ENCODE measurements at places on chromosomes 3 and 15.

- DNase-seq, result no peak
Observed at GRCh38 chr3:187746059-187746441, 782 bp upstream of the BCL6 start.

GRCh38 chr3:99868311-99868646 is 50.6 kb downstream of the CMSS1 start:
- no peak for DNase-seq

GRCh38 chr15:31262901-31263671 is 63.5 kb upstream of the KLF13 start:
- DNase-seq, result no peak

DNA sequence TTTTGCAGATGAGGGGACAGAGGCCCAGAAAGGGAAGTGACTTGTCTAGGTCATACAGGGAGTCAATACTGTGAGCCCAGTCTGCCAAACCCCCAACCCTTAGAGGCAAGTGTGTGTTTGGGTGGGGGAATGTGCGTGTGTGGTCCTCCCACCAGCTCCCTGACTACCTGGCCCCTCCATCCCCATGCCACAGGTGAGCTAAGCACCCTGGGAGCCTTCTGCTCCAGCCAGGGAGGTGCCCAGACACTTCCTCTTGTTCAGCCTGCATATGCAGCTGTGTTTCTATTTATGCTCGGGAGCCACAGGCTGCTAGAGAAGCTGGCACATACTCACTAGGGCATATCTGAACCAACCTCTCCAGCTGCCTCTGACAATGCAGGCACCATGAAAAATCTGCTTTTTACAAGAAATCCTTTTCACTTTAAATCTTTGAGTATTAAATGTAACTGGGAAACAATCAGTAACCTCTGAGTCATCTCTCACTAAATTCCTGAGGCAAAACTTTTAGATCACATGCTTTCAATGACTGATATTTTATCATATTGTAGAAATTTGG is 20.7 kb downstream of the TBC1D2B start:
- no peak for DNase-seq

DNA sequence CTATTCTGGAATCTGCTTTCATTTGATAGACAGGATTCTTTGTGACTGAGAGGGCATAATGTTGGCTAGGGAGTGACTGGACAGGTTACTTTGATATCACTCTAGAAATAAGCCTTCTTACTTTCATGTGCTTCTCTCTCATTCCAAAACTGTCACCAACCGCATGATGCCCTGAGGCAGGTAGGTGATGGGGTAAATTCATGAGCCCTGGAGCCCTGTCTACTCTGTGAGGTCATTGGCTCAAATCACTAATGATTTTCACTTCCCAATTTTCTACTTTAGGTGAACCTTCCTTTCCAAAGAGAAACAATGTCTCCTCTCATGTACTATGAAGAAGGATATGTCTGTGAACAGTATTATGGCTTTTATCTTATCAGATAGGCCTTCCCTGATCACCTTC is 596.7 kb downstream of the TUSC7 start:
- DNase-seq, result no peak

GRCh38 chr15:28058082-28058481 is 41.0 kb downstream of the OCA2 start:
- no peak for DNase-seq

GRCh38 chr3:128806588-128806987 is 72.8 kb upstream of the ACAD9 start:
- no peak for DNase-seq

GRCh38 chr15:94503293-94503692 is 271.9 kb downstream of the MCTP2 start:
- DNase-seq, result no peak

- DNase-seq, result no peak
Observed at GRCh38 chr3:24377218-24377993, 117.2 kb downstream of the THRB start.

DNA sequence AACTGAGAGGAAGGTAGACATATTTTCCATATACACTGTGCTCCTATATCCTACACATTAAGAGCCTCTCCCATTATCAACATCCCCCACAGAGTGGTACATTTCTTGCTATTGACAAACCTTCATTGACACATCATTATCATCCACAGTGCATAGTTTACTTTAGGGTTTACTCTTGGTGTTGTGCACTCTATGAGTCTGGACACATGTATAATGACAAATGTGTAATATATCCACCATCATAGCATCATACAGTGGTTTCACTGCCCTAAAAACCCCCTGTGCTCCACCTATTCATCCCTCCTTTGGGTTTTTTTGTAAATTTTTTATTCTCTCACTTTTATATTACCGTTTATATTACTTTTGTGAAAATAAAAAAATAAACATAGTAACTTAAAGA is 22.2 kb upstream of the CLDN18 start:
- no peak for DNase-seq

- no peak for DNase-seq
Observed at GRCh38 chr15:39582286-39582976, 1.6 kb downstream of the THBS1 start.

DNA sequence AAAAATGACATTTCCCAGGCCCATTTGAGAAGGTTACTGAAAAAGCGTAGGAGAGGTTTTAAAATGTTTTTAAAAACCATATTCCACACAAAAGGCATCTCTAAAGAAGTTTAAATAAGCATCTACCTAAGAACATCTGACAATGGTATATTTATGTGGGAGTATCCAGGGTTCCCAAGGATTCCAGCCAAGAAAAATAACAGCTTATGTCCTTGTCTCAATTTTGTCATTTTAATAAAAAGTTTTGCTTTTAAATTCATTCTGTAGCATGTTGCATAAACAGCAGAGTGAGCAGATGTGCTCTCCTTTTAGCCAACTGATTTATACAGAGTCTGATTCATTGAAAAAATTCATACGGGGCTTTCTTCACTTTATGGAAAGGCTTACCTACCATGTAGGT is 129.9 kb downstream of the LRRC3B start:
- DNase-seq, result no peak

GRCh38 chr3:103052236-103052830 is 617.5 kb downstream of the ZPLD1 start:
- no peak for DNase-seq

GRCh38 chr3:156176048-156176447 is 55.7 kb downstream of the KCNAB1 start:
- DNase-seq, result no peak

DNA sequence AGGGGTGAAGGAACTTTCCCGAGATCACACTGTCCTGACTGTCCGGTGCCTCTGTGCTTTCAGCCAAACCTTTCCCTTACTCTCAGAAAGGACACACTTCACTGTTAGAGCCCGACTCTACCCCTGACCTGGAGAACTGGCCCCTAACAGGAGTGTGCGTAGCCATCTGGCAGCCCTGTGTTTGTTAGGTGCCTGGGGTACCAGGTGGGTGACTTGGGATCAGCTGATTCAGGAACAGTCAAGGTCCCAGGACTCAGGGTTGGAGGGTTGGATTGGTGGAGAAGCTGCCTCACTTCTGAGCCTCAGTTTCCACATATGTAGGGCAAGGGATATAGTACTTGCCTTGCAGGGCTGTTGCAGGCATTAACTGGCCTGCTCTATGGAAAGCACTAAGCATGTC is 98.3 kb upstream of the SLC6A11 start:
- no peak for DNase-seq

DNA sequence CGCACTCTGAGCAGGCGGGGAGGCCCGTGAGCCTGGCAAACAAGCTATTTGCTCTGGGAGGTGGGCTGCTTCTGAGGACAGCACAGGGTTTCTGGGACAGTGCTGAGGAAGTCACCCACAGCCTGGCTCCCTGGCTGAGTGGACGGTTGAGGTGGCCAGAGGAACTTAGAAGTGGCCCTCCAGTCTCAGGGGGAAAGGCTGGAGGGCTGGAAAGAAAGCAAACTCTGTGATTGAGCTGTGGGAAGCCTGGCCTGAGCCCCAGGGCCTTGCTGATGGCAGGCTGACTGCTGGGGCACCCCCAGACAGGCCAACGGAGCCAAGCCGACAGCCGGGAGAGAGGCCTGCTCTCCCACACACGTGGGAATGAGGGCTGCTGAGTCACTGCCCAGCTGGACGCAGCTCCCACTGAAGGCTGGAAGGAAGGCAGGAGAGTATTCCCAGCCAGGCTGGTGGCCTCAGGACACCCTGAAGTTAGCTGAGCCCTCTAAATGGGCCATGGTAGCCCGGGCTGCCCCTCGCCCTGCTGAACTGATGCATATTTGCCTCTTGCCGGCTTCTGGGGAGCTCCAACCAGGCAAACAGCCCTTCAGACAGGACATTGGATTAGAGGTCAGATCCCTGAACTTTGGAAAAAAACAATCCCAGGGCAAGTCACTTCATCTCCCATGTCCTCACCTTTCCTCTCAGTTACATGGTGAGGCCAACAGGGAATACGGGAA is 98.0 kb upstream of the TLE3 start:
- DNase-seq, result no peak

DNA sequence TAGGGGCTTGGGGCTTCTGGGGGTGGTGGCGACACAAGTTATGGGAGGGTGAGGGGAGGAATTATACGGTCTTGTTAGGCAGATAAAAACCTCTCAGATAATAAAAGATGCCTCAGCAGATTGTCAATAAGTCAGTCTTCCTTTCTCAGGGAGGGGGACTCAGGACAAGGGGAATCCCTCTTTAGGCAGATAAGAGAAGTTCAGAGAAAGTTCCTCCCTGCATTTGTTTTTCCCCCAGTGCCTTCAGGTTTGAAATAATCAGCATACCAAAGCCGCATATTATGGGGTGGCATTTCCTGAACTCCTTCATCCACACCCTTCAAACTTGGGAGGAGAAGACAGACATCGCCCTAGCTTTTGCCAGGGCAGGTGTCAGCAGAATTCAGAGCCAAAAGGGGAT is 8.5 kb downstream of the PPCDC start:
- DNase-seq, result no peak

DNA sequence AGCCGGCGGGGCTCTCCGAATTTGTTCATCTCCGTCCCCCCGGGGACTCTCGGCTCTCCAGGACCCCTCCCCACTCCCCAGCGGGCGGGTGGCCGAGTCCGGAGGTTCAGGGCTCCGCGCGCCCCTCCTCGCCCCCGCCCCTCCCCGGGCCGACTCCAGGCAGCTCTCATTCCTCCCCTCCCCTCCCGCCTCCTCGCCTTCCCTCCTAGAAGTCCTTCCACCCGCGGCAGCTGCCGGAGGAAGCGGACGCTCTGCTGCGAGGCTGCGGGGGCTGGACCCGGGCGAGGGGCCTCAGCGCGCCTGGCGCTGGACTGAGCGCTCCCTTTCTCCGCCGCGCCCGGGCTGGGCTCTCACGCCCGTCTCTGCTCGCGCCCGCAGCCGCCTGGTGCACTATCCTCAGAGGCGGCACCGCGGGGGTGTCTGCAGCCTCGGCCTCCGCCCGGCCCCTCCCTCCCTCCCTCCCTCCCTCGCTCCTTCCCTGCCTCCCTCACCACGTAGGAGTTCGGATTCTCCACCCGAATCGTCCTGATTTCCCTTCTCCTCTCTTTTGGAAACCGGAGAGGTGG is at the start of gene ROBO2:
Gene ROBO2, plus strand, starts transcription at position 494 of the 566 bp plus-strand sequence. CDS start 687 bp downstream, outside the sequence.
- DNase-seq, result no peak

GRCh38 chr3:120193554-120193953 is 91.5 kb downstream of the GPR156 start:
- no peak for DNase-seq

GRCh38 chr3:148763986-148764935 is 63.4 kb upstream of the CPB1 start:
- DNase-seq, result no peak

- no peak for DNase-seq
Observed at GRCh38 chr15:72331021-72331420, 11.1 kb upstream of the CELF6 start.

DNA sequence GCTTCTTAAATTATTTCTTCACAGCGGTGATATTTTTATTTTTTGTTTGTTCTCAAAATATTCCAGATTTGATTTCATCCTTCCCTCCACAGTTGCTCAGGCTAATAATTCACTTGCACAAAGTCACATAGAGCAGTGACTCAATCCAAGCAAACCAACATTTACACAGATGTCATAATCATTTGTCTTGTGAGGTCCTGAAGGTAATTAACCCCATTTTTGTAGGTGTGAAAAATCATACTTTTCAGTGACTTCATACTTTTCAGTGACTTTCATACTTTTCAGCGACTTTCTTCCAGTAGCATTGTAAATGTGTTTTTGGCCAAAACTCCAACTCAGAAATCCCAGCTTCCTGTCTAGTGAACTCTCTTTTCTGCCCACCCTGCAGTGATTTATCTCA is 32.1 kb downstream of the CD200 start:
- no peak for DNase-seq

DNA sequence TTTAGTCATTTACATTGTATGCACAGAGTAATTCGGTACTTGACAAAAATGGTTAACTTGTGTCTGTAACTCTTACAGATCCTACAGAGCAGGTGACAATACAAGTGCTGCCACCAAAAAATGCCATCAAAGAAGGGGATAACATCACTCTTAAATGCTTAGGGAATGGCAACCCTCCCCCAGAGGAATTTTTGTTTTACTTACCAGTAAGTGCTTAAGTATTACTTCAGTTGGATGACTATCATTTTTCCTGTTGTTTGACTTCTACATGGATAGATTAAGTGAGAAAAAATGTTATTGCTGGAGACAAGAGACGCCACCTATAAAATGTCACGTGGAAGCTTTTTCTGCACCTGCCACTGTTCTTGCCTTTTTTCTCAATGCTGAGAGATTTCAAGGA is 173.2 kb downstream of the ALCAM start:
- no peak for DNase-seq

DNA sequence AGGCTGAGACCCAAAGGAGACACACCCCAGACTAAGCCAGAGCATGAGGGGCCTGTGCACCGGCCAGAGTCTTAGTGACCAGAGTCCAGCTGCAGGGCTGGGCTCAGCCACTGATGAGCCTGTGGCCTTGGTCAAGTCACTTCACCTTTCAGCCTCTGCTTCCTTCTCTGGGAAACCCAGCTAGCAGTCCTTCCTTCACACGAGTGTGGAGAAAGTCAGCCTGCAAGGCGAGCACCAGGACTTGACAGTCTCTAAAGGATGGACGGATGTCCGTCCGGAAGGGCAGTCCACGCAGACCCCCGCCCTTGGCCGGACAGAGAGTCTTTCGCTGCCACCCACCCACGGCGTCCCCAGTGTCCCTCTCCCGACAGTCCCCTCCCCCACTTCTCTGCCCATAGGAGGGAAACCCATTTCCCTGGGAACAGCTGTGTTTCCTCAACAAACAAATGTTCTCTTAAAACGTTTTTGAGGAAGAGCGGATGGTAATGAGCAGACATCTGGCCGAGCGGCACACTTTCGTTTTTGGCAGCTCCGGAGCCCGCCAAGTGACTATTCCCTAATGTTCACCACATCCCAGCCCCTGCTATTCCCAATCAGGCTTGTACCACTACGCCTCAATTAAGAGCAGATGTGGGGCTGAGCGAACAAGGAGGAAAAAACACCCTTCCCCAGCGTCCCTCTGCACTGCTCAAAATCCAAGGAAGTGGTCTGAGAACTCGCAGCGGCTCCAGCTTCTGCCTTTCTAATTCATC is 129.1 kb upstream of the SMAD3 start:
- DNase-seq, result no peak

GRCh38 chr3:3699816-3700633 is 99.2 kb upstream of the LRRN1 start:
- DNase-seq, result no peak

- no peak for DNase-seq
Observed at GRCh38 chr15:31262143-31262530, 64.5 kb upstream of the KLF13 start.

GRCh38 chr3:29822071-29822470 is 541.2 kb downstream of the RBMS3 start:
- no peak for DNase-seq

All from activated CD4-positive, alpha-beta T cell treated with anti-CD3 and anti-CD28 coated beads, Interleukin-2, amount 50 U/mL, for 1 hour (primary cell).